NCI-H1417 (cell line): ENCODE measurements at places on chromosomes 13 and 19.

DNA sequence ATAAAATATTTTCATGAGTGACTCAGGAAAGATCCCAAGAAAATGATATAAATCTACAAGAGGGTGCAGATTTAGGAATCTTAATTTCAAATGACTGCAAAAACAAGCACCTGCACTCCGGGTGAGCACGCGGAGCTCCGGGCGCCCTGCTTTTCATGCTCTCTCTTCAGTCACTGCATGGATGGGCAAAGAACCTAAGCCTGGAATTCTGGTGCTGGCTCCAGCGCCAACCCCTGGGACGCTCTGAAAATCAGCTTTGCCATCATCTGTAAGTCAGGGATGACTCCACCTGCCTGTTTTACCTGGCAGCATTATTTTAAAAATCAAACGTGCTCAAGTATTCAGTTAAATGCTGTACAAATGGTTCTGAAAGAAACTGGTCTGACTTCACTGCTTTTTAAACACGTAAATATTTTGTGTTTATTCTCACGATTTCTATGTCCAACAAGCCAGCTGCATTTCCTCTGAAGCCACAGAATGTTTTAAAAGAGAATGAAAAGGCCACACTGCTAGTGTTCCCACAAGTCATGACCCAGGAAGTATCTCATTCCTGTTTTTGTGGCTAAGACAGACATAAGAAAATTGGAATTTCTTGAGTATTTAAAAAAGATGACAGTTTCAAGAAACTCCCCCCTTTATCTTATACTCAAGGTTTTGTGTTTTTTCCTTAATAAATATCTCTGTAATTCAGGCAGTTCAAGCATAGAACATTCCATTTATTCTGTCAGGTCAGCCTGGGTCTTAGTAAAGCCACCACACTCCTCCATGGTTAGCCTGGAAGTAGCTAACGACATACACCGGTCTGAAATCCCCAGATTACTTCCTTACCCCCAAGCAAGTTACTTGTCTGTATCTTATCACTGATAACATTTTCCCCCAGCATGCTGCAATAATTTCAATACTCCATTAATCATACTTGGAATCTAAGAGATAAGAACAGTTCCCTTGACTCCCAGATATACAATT is 81.1 kb downstream of the COL4A1 start:
- no peak for DNase-seq

DNA sequence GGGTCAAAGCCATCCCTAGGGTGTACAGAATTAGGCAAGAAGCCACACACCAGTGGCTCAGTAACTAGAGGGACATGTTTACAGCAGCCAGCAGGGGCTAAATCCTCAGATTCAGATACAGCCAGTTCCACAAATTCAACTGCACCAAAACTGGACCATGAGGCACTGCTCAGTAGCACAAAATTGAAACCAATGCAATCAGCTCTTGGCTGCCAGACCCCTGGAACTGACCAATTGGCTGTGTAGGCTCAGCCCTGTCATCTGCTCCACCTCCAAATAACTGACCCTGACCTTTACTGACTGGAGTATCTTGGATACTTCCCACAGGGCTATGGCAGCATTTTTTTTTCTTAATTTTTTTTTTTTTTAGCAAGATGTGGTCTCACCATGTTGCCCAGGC is 226.5 kb downstream of the FOXO1 start:
- no peak for DNase-seq

DNA sequence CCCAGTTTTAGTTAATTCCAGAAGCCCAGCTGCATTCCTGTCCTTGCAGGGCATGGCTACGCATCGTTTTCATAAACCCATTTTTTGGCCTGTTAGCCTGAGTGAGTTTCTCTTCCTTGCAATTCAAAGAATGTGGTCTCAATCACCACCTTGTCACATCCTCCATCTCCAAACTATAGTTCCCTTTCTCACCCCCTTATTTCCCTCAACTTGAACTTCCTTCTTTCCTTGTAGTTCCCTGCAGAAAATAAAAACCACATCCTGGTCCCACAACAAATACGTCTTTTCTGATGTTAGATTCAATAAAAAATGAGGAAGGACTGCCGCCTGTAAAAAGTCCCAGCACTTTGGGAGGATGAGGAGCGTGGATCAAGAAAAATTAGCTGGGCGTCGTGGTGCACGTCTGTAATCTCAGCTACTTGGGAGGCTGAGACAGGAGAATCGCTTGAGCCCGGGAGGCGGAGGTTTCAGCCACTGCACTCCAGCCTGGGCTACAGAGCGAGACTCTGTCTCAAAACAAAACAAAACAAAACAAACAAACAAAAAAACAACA is 13.2 kb downstream of the ADGRE3 start:
- DNase-seq: no peak

- DNase-seq: no peak
Observed at GRCh38 chr19:55376241-55376933, at the start of gene TMEM190. TSS of gene TMEM190 (plus strand) at chr19:55376826. CDS start at chr19:55376854, 28 bp downstream.
